ENCODE measurements at places on chromosomes 3 and 15.

DNA sequence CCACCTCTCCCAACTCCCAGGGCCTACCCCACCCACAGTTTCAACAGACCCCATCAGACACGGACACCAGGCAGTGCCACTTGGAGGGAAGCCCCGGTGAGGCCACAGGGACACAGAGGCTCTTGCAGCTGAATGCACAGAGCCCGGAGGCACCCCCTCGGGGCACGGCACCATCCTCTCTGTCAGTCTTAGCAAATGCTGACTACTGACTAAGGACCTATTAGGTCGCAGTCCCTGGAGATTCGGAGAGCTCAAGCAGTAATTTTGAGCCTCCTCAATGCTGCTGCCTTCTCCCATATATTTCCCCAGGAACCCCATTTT lies 79.9 kb downstream of the VGLL4 start:
- no peak for DNase-seq

- no peak for DNase-seq
Measured at GRCh38 chr3:58171126-58171525, 39.6 kb downstream of the DNASE1L3 start.

- DNase-seq: no peak
Measured at GRCh38 chr3:46565077-46565476, 1.0 kb downstream of the LRRC2 start.

DNA sequence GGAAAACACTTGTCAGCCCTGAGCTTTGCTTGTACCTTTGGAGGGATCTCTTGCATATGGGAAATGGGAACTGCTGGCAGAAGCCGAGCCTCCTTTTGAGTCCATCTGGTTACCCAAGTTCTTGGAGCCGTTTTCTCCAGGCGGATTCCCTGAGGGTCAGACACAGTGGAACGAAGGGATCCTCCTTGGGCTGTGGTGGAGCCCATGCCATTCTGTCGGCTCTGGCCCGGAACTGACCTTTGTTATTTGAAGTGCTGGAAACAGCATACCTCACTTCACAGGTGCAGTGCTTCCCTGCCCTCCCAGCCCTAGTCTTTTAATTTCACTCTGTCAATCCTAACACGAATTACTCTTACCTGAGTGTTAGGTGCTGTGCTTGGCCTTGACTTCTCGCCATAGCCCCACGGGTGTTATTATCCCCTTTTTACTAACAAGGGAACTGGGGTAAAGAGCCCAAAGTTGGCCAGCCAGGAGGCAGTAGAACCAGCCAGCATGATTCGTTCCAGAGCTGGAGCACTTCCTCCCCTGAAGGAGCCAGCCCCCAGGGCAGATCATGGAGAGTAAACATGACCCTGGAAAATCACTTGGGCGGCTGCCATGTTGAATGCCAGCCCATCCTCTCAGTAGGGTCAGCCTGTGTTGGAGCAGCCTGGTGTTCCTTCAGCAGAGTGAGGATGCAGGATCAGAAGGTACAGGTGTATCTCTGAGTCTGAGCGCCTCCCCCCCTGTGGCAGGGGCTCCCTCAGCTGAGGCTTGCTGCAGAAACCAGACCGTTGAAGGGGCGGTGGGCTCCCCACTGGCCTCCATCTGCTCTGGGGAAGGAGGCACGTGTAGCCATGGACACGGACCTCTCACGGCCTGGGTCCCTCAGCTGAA lies 143.2 kb downstream of the DNAJB8 start:
- DNase-seq: no peak

- no peak for DNase-seq
Measured at GRCh38 chr3:139261754-139262586, 81.8 kb upstream of the MRPS22 start.

DNA sequence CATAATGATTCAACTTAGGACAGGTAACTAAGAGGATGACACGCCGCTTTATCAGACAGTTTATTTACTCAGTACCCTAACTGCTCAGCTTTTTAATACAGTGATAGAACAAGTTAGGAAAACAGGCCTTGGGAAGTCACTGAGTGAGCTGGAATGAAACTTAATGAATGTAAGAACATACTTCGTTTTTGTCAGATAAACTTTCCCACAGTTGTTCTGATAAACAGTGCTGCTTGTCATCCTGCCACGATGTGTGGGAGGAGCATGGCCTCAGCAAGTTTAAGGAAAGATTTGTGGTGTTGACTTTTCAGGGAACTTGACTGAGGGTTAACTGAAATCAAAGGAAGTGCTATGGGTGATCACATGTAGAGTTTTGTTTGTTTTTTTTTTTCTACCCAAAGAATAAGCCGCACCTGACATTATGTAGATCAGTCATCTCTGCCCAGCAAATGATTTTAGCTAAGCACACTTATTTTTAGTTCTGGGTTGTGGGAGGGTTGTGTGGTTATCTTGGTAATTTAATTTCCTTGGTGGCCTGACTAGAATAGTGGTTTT lies 5.6 kb upstream of the P2RY14 start:
- peak; percentile 76 for DNase-seq

DNA sequence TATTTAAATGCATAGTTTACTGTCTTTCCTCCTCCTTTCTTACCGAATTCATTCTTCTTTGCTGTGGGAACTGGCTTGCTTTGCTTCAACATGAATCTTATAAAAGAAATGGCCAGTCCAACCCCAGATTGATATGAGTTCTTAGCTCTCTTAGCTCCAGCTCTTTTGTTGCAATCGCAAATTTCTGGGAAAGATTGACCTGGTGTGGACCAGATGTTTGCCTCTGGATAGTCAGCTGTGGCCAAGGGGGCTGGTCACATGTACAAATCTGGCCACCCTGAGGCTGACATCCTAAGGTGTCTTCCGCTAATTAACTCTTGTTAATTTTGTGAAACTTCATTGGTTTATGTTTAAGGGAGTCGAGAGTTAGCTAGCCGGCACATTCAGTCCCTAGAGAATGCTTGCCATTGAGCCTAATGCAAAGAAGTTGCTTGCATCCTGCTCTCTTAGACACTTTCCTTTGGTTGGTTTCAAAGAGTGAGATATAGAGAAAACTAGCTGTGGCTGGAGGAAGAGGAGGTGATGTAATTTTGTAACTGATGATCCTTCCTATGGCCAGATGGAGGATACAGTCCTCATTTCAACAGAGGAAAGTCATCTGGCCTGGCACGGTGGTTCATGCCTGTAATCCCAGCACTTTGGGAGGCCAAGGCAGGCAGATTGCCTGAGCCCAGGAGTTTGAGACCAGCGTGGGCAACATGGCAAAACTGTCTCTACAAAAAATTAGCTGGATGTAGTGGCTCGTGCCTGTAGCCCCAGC lies 162.4 kb downstream of the ADAMTSL3 start:
- no peak for DNase-seq

DNA sequence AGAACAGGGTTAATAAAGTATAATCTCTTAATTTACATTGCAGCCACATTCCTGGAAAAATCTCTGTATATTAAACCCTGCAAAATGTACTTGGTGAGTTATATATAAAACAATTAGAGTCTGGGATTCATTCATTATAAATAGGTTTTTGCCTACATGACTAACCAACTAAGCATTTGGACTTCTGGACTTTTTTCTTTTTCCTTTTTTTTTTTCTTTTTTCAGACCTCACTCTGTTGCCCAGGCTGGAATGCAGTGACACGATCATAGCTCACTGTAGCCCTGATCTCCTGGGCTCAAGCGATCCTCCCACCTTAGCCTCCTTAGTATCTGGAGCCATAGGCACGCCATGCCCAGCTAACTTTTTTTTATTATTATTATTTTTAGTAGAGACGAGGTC lies 4.5 kb downstream of the DNAJC13 start:
- no peak for DNase-seq

GRCh38 chr3:172965256-172965655 lies 175.8 kb downstream of the SPATA16 start:
- DNase-seq: no peak

DNA sequence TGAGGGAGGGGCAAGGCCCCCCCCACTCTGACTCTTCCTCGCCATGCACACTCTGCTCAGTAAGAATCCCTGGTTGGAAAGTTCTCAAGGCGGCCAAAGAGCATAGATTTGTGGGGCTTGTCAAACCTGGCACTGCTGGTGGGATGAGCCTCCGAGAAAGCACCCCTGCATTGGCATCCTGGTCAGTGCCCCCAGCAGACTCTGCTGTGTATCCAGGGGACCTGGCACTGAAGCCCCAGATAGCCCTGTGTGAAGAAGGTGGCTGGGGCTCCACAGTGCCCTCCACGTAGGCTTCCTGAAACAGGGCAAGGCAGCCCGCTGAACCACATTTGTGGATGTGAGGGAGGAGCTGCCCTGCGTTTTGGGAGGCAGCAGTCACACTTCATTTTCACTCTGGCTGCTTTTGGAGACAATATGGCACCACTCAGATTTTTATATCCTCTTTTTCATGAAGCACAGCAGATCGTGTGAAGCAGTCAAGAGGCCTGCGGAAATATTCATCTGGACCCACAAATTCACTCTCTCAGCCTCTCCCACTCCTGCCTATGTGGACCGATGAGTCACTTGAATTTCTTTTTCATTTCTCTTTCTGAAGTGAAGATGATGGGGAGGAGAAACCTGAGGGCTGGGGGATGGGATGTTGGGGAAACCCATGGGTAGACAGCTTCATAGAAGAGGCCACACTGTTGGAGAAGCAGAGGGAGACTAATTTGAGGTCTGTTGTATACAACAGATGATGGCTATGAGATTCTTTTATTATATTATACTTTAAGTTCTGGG lies 88.7 kb upstream of the BCL6 start:
- DNase-seq: peak; percentile 32

- peak; percentile 49 for DNase-seq
Measured at GRCh38 chr15:72231833-72232478, 966 bp upstream of the PKM start.

DNA sequence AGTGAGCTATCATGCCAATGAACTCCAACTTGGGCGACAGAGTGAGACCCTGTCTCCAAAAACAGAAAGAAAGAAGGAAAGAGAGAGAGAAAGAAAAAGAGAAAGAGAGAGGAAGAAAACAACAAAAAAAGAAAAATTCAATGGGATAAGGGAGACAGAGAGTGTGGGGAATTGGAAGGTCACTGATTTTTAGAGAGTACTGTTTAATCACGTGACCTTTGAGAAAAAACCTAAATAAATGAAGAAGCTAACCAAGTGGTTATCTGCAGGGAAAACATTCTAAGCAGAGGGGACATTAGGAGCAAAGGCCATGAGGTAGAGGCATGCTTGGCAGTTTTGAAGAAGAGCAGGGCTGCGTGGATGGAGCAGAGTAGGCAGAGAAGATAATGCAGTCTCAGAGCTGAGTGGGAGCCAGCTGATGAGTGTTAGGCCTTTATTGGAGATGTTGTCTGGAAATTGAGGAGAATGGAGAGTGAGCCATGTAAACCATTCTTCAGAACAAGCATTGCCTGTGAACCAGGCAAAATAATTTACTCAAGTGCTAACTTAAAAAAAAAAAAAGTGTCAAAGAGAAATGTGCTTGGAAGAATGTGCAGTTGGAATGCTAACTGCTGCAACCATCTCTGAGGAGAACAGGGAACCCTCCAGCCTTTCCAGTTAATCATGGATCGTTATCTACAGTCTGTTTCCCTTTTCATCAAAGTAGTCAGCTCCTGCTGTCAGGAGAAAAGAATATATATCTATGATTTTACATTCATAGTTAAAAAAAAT lies 377.3 kb upstream of the SEMA6D start:
- no peak for DNase-seq

DNA sequence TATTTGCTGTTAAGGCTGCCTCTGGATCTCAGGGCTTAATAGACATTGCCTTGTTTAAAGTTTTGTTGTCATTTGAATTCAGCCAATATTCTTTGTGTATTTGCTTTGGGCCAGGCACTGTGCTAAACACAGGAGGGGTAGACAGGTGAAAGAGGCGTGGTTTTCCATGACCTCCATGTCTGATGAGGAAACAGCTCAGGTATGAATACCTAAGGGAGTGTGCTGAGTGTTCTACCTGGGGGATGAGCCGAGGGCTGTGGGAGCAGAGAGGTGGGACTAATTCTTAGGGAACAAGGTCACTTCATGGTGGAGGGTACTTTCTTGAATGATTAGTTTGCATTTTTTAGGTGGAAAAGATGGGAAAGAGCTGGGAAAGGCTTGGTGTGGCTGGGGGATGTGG lies 108.2 kb downstream of the THSD4 start:
- DNase-seq: no peak

DNA sequence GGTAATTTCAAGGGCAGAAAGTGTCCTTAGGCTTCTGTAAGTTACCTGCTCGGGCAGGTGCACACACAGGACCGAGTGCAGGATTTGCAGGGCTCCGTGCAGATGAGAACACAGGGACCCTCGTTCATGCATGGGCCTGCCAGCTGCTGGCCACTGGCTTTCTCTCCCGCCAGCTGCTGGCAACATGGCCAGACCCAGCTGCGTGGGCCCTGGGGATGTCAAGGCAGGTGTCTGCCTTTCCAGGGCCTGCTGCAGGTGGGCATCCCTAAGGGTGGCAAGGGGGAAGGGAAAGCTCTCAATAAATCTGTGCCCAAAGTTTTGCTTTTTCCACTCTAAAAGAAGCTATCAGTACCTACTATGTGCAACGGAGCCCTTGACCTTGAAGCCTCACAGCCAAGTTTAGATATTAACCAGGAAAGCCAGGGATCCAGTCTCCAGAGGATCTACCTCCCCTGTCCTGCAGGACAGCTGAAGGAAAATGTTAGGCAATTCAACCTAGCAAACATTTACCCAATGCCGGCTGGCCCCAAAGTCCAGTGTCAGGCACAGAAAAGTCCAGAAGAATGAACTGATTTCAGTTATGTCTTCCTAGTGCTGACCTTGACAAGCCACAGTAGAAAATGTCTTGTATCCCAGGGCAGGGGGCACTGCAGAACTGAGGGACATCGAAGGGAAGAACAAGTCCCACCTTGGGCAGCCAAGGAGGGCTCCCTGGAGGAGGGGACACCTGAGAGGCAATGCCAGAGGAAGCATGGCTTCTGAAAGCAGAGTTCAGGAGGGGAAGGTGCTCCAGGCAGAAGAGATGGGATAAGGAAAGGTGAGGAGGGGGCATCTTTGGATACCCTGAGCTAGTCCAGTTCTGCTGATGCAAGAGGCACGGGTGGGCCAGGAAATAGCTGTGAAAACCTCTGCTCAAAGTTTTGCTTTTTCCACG lies 26.4 kb downstream of the NUP210 start:
- no peak for DNase-seq

GRCh38 chr3:138768946-138769345 lies 65.8 kb downstream of the PIK3CB start:
- no peak for DNase-seq

DNA sequence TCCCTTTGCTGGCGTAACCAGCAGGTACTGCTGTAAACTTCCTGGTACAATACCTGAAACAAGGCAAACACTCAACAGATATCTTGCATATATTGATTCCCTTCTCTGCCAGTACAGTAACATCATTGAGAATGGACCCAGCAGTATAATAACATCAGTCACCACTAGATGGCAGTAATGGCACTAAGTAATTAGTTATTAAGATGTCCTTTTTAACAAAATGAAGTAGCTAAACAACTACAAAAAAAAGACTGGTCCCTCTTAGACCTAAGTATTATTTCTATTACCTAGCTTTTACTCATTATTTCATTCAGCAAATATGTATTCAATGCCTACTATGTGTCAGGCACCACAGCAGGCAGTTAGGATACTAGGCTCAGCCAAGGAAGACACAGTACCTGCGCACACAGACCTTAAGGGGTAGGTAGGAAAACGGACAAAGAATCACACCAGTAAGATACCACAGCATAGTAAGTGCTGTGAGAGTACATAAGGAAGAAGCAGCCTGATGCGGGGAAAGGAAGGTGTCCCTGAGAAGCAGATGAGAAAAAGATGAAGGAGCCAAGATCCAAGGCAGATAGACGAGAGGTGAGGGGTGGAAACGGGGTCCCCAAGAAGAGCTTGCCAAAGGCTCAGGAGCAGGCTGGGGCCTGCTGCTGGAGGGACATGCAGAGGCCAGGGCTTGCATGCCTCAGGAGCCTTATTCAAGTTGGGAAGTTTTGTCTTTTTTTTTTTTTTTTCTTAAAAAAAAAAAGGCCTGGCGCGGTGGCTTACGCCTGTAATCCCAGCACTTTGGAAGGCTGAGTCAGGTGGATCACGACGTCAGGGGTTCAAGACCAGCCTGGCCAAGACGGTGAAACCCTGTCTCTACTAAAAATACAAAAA lies 102.7 kb upstream of the CHD2 start:
- DNase-seq: no peak
